ENCODE measurements at places on chromosomes 2 and 18.
A peak's percentile ranks its signal among the peaks of the same experiment; 100 is the strongest.

DNA sequence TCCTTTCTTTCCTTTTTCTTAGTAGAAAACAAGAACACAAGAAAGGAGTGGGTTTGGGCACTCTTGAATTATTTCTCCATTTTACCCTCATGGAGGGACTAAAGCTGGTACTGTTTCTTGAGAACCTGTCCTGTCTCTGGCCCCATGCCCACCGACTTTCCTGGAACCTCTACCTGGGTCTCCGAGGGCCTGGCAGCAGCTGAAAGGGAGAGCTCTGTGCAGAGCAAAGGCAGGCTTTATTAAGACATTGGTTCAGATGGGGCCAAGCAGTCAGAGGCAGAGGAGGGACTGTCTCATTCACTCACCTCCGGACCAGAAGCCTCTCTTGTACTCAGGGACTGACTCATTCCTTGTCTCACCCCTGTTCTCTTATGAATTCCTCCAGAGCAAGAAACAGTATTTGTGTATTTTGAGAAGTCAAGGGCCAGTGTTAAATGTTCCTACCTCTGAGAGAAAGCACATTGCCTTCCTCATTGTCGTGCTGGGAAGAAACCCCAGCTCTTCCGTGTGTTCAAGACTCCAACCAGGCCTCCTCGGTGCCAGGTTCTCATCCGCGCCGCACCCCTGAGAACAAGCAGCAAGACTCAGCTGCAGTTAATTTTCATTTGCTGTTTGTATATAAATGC, 201.9 kb upstream of the NT5C1B start:
- DNase-seq, result no peak

GRCh38 chr2:205686783-205687640, 4.7 kb downstream of the NRP2 start:
- no peak for DNase-seq

DNA sequence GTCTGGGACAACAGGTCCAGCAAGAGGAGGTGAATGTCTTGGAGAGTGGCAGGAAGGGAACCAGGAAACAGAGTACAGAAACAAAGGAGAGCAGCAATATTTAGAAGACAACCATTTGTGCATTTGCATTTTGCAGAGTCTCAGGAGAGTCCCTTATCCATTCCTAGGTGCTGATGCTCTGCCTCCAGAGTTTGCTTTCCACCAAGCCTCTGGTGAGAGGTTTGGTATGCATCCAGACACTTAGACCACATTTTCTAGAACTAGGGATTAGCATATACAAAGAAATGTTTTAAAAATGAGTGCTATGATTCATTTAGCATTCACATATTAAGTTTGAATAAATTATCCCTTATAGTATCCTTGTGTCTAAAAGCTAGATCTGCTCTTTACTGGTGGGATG, 18.5 kb upstream of the LRATD1 start:
- DNase-seq, result no peak

GRCh38 chr2:176424746-176425145, 155.5 kb downstream of the MTX2 start:
- no peak for DNase-seq

GRCh38 chr2:127082974-127083373, 24.0 kb downstream of the BIN1 start:
- no peak for DNase-seq

DNA sequence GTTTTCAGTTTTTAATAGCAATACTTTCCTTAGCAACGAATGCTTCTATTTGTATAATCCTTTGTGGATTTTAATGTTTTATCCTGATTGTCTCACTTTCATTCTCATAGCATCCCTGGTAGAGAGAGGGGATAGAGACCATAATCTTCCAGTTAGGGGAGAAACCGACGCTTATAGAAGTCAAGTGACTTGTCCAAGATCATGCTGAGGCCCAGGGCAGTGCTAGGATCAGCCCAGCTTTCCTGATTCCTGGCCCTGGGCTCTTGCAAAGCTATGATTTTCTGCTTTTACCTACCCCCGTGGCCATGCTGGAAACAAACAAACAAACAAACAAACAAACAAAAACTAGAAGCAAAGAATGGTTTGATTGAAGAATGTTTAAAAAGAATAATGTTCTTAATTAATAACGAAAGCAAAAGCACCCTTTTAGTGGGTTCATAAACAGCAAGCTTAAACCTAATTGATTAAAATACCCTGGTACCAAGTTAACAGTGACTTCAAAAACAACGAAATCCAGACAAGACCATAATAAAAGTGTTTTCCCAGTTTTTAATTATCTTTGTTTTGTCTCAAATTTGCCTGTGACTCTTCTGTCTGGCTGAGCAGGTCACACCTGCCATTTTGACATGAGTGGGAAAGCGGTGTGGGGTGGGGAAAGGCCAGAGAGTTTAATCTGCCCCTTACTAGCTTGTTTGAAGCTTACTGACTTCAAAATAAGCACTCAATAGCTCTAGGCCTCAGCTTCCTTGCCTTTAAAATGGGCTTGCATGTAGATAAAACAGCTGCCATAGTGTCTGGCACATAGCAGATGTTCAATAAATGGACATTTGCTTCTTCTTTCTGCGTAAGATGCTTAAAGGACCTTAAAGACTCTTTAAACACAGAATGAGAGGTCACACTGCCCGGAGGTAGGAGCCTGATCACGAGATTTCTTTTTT, 116.6 kb upstream of the MYCN start:
- DNase-seq, result no peak

DNA sequence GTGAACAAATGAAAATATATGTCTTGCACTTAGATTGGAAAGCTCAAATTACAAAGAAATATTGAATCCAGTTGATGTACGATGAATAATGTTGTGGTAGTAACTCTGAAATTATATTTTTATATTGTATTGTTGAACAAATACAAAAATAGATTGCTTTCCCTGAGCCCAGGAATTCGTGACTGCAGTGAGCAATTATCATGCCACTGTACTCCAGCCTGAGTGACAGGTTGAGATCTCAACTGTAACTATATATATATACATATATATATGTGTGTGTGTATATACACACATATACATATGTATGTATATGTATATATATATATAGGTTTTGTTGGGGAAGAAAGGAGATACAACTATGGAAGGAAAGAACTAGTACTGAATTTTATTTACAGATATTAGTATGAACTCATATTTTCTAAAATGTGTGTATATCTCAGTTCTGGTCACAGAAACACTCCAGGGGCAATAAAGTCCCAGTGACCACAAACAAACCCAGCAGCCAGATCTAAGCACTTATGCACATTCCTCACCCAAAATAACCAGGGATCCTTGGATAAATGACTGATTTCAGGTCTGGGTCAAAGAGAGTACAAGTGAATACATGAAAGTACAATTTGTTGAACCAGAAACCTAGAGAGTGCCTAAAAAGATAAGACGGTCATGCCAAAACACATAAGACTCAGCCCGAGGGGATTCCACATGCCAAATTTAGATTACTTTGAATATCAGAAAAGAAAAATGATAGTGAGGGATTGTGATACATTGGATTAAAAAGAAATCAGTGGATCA, 146.3 kb downstream of the TMX3 start:
- DNase-seq, result no peak

DNA sequence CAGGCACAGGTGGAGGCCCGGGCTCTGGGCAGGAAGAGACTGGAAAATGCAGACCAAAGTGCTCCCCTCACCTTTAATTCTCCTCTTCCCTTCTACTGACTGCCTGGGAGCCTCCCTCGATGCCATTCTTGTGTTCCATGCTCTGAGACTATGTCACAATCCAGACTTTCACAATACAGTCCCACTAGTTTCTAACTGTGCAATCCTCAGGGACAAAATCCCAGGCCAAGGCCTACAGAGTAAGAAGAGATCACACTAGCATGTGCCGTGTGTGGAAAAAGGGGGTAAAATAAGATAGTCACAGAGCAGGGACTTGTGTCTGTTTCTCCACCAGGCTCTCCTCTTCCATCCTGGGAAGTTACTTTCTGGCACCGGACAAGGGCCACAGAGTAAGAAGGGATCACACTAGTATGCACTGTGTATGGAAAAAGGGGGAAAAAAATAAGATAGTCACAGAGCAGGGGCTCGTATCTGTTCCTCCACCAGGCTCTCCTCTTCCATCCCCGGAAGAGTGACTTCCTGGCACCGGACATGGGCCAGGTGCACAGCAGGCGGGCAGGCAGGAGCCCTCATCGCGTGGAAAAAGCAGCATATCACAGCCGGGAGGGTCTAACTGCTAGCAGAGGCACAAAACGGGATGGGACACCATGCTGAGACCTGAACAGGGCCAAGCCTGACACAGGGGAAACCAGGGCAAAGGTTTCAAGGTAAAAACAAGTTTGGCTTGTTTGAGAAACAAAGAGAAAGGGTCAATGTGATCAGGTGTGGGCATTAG, 9.6 kb downstream of the CYB5A start:
- no peak for DNase-seq

- no peak for DNase-seq
These were observed 7.9 kb upstream of the THUMPD2 start for GRCh38 chr2:39786761-39787522.

DNA sequence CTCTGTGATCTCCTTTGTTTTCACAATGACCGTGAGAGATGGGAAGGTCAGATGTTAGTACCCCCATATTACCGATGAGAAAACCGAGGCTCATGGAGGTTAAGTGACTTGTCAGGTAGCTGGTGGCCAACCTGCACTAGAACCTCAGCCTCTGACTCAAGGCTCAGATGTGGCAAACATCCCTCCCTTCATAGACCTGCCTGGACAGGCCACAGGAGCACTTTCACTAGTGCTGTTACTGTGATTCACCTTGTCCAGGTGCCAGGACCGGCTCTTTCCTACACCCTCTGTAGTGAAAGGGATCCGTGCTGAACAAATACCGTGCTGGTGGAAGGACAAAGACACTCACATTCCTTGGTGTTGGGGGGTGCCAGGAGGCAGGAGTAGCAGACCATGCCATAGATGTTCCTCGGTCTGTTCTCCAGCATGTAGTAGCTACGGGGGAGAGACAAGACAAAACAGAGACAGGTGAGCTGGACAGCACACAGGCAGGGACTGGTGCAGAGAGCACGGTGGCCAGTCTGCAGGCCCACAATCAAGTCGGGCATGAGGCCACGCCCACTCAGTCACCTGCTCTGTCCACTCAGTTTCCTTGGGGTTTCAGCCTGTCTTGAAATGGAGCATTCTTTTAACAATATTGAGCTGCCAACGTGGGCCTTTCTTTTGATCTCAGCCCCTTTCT, 65.9 kb downstream of the EDAR start:
- no peak for DNase-seq

DNA sequence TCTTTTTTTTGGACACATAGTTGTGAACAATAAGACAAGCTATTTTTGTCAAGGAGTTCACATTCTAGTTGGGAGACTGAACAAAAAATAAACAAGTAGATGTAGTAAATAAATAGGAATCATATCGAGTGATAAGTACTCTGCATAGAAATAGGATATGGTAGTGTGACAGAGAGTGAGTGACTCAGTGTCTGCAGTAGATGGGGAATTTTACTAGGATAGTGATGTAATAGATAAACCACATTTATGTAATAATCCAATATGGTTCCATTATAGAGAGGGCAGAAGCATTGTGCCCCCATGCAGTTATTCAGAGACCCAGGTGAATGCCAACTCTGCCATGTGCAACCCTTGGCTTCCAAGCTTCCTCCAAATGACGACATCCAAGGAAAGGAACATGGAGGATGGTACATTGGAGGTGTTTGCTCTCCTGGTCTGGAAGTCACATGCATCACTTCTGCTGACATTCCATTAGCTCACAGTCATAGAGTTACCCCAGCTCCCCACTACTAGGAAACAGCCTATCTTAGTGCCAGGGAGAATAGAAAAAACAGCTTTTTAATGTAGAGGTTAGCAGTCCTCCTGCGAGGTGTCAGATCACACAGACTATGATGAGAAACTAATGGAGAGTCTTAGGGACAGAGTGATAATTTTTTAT, 595.4 kb downstream of the NYAP2 start:
- DNase-seq, result no peak

- no peak for DNase-seq
These were observed 371.5 kb downstream of the NUP35 start for GRCh38 chr2:183495589-183496267.

DNA sequence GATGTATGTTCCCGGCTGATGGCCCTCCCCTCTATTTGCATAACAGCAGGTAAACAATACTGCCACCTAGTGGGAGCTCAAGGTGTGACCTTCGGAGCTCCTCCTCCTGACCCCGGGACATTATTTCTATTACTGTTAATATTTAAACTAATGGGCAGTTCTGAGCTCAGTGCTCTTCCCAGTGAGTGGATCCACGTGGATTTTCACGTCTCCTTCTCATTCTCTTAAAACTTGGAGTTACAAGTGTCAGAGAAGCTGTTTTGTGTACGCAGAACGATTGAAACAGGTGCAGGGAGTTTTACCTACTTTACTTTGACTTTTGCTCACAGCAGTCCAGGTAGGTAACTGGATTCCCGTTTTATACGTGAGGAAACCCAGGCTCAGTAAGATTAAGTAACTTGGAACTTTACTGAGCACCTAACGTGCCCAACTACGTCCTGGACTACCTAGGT, 127.3 kb downstream of the PRKCE start:
- DNase-seq, result peak; percentile 37
